ENCODE measurements at places on chromosomes 6 and 20. TPM values are rescaled to one million over a fixed set of nuclear protein-coding genes. Genes with fewer than 3 reads are reported as not detected.

Gene MCCD1
- polyA plus RNA-seq, result not detected

Gene BPIFA3
- polyA plus RNA-seq, result not detected

Gene RFX6
- polyA plus RNA-seq, result 0.01 TPM

Gene WFDC9
- polyA plus RNA-seq, result not detected

Gene IGF2R
- 12.9 TPM for polyA plus RNA-seq

Gene AGPAT1
- polyA plus RNA-seq, result 18.3 TPM

Gene SASH1
- polyA plus RNA-seq, result 59.0 TPM

Gene PPP1R16B
- polyA plus RNA-seq, result 1.5 TPM
